ENCODE measurements at places on chromosomes 5 and 9.

- DNase-seq, result no peak
Measured at GRCh38 chr5:142811866-142812557, 41.8 kb downstream of the ARHGAP26 start.

DNA sequence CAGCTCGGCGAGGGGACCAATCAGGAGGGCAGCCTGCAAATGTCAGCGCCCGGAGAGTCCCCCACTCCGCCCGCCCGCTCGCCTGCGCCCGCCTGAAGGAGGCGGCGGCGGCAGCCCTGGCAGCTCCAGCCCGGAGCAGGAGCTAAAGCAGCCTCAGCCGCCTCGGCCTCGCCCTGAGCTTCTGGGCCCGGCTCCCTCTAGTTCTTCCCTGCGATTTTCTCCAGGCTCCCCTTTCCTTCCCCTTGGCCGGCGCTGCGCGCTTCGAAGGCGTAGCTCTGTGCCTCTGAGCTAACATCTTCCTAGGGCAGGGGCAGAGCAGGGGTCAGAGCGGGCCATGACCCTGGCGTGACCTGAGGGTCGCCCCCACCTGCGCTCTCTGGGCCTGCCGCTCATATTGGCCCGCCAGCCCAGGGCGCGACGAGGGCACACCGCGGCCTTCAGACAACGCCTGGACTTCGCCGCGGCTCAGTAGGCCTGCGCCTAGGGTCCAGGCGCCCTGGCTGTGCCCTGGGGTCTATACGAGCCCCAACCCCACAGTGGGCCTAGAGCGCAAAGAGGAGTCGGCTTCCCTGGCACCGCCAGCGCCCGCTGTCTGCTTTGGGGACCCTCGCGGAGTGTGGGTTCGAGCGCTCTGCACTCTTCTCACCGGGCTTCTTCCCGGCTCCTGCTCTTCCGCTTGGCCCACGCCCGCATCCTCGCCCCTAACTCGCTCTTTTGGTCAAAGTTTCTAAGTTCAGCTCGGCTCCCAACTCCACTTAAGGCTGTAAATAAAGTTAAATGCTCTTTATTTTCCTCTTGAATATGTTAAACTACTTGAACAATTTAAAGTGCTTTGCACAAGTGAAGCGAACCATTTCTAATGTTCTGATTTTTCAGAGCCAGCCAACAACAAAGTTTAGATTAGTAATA lies 504 bp upstream of the OTP start:
- no peak for DNase-seq

DNA sequence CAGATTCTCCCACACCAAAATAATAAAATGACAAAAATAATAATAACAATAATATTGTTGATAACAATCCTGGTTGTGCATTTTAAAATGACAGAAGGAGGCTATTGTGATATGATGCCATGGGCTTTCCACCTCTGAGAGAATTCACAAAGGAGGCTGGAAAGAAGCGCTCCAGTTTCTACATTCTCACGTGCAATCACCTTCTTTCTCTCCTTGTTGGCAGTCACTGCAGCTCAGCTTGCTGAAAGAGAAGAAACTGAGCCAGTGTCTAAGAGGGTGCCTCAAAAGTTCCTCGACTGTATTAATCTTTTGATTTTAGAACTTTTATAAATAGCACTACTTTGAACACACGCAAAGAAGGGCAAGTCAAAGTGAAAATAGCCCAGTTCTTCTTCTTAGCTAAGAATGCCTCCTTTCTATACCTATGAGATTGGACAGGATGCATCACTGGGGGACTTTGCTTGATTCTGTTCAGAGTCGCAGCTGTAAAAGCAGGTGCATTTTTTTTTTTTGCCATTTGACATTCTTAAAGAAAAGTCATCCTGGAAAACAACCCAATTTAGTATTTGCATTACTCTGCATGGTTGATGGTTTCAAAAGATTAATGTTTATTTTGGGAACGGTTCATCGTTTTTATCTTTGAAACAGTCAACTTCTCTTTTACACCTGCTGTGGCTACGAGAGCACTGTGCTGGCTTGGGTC lies 12.4 kb upstream of the SUB1 start:
- no peak for DNase-seq

DNA sequence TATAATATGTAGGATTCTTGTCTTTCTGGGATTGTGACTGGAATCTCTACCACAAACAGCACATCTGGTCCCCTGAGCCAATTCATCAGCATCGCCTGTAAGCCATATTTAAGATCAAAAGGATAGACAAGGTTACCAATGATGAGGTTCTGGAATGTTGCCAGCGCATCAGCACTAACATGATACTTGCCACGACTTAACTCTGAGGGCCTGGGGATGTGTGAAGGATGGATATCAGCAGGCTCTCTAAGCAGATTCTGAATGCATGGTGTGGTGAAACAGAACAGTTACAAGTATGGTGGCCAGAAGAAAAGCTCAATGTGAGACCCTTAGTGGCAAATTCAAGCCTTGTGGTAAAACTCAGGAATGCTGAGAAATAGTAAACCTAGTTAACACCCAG lies 143.0 kb downstream of the XRCC4 start:
- DNase-seq, result no peak

- DNase-seq, result no peak
Measured at GRCh38 chr5:42035526-42035925, 110.4 kb downstream of the FBXO4 start.
